ENCODE measurements at places on chromosomes 4 and X.

GRCh38 chrX:45745479-45745878 is 544.8 kb upstream of the DIPK2B start:
- DNase-seq = no peak

- DNase-seq = peak; percentile 23
These were observed 30.3 kb downstream of the CCNI start for GRCh38 chr4:77045490-77045889.

DNA sequence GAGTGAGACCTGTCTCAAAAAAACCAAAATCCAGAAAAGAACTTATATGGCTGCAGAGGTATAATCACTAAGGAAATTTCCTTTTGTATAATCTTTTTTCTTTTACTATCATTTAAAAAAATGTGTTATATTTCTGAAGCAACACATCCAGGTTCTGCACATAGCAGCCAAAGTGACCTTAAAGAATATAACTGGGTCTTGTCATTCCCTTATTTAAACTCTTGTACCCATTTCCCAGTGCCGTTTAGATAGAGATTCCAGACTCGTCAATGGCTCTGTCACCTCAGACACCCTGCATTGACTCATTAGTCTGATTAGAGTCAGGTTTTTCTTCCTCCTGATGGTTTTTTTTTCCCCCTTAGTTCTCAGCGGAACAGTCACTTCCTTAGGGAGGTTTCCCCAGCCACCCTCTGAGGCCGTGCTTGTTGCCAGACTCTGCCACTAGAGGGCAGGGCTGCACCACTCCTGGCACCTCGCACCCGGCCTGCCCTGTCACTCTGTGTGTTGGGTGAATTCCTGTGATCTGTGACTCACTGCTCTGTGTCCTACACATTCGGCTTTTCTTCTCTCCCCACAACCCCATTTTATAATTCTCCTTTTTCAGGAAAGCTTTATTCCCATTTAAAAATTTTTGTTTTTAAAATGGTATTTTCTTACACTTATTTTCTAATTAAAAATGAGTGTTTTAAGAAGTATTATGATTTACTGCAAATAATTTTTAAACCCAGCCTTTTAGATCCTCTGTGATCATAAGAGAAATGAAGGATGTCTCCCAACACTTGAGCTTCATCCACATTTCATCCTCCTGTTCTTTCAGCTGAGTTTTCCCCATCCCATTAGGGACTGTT is 32.1 kb downstream of the HTT start:
- DNase-seq = peak; percentile 83

DNA sequence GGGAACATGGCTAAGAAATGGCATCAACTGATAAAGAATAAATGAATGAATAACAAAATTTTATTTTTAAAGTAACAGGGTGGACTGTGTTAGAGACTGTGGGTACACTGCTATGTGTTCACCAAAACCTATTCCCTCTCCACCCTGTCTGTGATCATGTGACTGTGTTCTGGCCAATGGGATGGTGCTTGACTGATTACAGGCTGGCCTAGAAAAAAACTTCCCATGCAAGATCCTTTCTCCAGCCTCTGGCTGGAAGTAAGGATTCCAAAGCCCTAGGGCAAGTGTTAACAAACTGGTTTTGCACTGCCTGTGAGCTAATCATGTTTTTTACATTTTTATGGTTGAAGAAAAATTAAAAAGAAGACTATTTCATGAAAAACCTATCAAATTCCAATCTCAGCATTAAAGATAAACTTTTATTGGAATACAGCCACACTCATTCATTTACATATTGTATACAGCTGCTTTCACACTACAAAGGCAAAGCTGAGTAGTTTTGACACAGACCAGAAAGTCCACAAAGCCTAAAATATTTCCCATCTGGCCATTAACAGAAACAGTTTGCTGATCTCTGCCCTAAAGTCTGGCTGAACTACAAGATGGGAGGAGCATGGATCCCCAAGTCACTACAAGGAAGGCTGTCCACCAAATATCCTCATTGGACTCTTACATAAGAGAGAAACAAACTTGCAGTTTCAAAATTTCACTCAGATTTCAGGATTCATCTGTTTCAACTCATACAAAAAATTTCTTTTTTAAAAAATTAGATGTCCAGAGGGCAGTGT is 133.2 kb downstream of the ARHGAP6 start:
- no peak for DNase-seq

- no peak for DNase-seq
These were observed 14.9 kb upstream of the PPEF1 start for GRCh38 chrX:18692541-18692940.

DNA sequence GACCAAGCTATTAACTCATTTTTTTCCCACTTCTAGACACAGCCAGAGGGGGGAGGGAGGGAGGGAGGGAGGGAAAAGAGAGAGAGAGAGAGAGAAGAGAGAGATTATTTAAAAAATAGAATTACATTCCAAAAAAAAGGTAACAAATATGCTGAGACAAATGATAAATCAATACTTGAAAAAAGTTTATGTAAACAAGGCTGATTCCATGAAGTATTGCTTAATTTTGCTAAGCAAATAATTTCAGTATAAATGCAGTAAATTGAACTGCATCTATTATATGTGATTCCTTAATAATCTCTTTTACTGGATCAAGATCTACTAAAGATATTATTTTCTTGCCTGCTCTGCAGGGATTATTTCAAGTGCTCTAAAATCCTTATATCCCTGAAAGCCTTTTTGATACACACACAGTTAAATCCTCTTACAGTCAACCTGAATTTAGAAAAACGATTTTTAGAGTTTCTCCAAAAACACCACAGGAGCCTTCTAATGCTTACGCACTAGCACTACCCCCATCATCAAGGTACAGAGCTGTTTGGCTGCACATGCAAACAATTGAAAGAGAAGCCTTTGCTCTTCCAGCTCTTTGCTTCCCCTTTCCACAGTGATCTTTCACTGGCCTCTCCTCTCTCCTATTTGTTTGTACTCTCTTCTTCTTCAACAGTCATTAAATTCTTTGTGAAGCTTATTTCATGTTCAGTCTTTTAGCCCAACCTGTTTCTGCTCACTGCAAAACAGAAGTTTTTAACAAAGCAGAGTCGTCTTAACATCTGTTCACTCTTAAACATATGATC is 426.3 kb upstream of the FAM241A start:
- DNase-seq = no peak
